Peyer's patch (tissue), 4 donors: ENCODE measurements at places on chromosomes 1 and 21. TPM values are rescaled to one million over a fixed set of nuclear protein-coding genes. Genes with fewer than 3 reads are reported as not detected.

ZNF281 gene
- total RNA-seq = 12.2 TPM

GPR161 gene
- total RNA-seq = 1.9 TPM

LCE2A gene
- total RNA-seq = not detected

NUAK2 gene
- 37.0 TPM for total RNA-seq

PCP4 gene
- total RNA-seq = not detected

TRIM46 gene
- not detected for total RNA-seq

TMEM269 gene
- not detected for total RNA-seq

FCER1G gene
- 5.1 TPM for total RNA-seq

DNA sequence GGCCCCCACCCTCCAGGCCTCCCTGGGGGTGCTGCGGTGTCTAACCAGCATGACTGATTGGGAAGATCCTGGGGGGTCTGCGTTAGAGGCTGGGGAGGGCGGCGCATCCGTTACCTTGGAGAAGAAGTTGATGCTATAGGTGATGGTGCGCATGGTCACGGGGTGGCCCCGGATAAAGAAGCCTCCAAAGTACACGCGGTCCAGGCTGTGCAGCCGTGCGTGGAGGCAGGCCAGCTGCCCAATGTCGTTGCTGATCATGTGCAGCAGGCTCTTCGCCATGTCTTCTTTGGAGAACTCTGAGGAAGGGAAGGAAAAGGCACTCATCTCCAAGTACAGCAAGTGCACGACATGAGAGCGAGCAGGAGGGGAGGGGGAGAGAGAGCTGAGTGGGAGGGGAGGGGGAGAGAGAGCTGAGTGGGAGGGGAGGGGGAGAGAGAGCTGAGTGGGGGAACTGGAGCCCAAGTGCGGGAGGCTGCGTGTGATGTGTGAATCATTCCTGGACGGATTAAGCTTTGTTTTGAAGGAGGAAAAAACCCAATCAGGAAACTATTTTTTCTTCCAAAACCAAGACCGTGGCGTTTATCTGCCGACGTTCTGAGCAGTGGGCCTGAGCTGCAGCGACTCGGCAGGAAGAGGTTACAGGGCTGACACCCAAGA lies 7.2 kb downstream of the PANK4 start:
- no peaks in the 10 kb centered on the region for H3K36me3 ChIP-seq
- no peak for DNase-seq
- no peak overlapping the region for H3K4me3 ChIP-seq
- H3K27me3 ChIP-seq = no peaks in the 10 kb centered on the region

DNA sequence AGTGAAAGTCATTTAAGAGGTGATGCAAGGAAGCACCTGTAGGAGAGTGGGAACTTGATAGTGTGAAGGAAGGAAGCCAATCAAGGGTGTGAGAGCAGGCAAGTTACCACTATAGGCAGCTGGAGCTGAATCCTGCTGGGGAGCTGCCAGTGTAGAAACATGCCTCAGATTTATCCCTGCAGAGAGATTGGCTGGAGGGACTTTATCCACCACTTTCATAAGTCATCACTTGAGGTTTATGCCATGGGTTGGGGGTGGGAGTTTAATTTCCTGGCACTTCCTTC lies 443.6 kb downstream of the PLPP3 start:
- H3K36me3 ChIP-seq = no peaks in the 10 kb centered on the region
- H3K27ac ChIP-seq = no peak overlapping the region
- DNase-seq = no peak
- H3K4me1 ChIP-seq = no peaks in the 10 kb centered on the region

DNA sequence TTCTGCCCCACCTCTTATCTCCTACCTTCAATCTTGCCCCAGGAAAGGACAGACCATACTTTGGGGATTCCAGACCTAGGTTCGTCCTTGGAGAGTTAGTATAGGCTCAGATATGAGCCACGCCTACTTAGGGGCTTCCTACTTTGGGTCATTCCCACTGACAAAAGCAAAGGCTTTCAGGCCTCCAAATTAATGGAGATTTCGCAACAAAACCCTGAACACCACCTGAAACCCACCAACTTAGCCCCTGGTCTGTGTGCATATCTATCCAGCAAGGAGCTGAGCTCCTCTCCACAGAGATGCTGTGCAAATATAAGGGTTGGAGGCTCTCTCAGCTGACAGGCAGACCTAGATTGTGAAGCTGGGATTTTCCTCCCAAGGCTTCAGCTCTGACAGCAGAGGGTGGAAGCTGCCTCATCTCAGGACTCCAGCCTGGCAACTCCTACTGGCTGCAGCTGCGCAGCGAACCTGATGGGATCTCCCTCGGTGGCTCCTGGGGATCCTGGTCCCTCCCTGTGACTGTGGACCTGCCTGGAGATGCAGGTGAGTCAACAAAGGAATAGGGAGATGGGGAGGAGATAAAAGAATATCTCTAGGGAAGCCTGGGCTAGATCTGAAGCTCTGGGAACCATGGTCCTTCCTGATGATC lies 2.1 kb downstream of the MPL start:
- H3K4me1 ChIP-seq = no peaks in the 10 kb centered on the region
- no peak overlapping the region for H3K27ac ChIP-seq
- no peaks in the 10 kb centered on the region for H3K27me3 ChIP-seq
- H3K4me3 ChIP-seq = no peak overlapping the region

DNA sequence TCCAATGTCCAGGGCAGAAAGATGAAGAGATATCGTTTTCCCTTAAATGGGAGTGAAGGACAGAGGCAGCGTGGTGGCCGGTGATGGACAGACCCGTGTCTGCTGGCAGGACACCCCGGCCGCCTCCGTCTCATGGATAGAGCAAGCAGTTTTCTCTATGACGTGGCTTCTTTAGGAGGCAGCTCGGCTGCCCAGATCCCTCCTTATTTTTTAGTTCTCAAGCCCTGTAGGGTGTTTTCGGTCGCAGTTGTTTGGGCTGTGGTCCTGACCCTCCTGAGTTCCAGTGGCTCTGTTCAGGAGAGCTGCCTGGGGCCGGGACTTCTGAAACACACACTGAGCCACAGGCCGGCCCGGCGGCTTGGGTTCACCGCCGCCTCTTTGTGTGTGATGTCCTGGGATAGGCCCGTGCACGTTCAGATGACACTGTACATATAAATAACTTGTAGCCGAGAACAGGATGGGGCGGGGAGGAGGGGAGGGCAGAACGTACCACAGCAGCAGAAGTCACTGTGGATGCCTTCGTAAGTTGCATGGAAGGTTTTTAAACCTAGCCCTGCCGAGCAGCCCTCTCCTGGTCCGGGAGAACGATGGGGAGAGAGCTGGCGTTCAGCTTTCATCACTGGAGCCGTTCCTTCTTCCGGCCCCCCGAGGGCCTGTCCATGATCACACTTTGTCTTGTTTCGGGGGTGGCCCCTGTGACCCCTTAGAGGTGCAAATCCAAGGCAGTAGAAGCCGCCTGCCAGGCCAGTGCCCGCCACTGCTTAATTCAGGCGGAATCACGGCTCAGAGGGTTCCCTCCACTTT lies 65.2 kb downstream of the SIK1 start:
- H3K4me1 ChIP-seq = peaks cover 4% of the 10 kb centered on the region
- H3K4me3 ChIP-seq = peak overlapping the region; percentile 30
- no peaks in the 10 kb centered on the region for H3K36me3 ChIP-seq
- DNase-seq = no peak

- H3K27ac ChIP-seq = no peak overlapping the region
- H3K4me1 ChIP-seq = no peaks in the 10 kb centered on the region
- no peaks in the 10 kb centered on the region for H3K36me3 ChIP-seq
- DNase-seq = no peak
- no peak overlapping the region for H3K4me3 ChIP-seq
These were observed 153.8 kb downstream of the PCBP3 start for GRCh38 chr21:45797338-45797737.

GRCh38 chr1:234214129-234214910 lies 158.9 kb upstream of the COA6 start:
- H3K27ac ChIP-seq = no peak overlapping the region
- no peak for DNase-seq
- peak overlapping the region; percentile 33 for H3K4me3 ChIP-seq
- H3K36me3 ChIP-seq = no peaks in the 10 kb centered on the region

- no peak overlapping the region for H3K27ac ChIP-seq
- peaks cover 34% of the 10 kb centered on the region for H3K4me1 ChIP-seq
- peak overlapping the region; percentile 30 for H3K4me3 ChIP-seq
- H3K36me3 ChIP-seq = no peaks in the 10 kb centered on the region
These were observed 2.3 kb downstream of the SLC2A5 start for GRCh38 chr1:9066945-9067807.

DNA sequence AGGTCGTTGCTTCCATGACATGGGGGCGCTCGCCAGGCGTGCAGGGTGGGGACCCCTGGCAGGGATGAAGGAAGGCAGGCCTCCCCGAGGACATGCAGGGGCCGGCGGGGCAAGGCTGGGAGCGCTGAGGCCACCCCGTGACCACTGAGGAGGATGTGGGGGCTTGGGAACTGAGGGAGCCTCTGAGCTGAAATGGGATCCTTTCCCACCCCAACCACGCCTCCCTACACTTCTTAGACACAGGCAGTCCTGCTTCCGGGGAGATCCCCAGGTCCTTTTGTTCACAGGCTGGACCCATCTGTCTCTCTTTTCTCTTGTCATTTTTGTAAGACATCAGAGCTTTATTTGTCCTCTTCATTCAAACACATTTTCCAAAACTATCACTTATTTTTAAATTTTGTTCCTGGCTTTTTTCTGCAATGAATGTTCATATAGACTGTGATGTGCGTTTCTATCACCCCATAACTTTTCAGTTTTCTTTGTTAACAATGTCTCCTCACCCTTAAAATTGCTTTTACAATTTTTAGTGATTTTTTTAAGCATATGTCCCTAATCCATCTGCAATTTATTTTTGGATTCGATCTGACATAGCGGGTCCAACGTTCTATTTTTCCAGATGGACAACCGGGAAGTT lies 156.7 kb upstream of the BACE2 start:
- H3K4me1 ChIP-seq = no peaks in the 10 kb centered on the region
- no peak overlapping the region for H3K4me3 ChIP-seq
- H3K27ac ChIP-seq = no peak overlapping the region
- H3K27me3 ChIP-seq = no peaks in the 10 kb centered on the region
- no peak for DNase-seq

- DNase-seq = no peak
- H3K27ac ChIP-seq = no peak overlapping the region
- H3K27me3 ChIP-seq = no peaks in the 10 kb centered on the region
- no peak overlapping the region for H3K4me3 ChIP-seq
- H3K4me1 ChIP-seq = no peaks in the 10 kb centered on the region
These were observed 72.9 kb upstream of the CTTNBP2NL start for GRCh38 chr1:112322983-112323678.

DNA sequence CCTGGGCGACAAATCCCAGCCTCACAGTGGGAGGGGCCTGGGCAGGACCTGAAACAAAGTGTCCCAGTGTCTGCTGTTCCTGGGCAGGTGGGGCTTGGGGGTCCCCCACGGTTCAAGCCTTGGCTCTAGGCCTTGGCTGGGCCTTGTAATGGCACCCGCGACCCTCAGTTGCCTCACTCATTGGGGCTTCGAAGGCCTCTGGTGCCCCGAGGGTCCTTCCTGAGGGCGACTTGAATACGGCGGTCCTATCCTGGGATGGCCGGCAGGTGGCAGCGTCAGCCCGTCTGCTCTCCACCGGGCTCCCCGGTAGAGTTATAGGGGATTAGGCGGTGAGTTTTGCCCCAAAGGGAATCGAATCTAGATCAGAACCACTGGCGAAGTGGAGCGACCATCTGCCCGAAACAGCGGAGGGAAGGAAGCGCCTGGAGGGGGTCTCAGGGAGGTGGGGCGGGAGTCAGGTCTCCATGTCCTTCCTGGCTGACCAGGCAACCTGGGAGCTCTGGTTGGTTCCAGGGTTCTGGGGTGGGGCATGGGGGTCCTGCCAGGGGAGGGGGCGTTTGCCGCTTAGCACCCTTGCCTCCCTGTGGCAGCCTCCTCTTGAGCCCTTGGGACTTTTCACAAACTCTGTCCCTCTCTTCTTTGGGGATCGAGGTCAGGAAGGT lies 2.1 kb upstream of the PEX10 start:
- peak; percentile 93 for DNase-seq
- H3K27me3 ChIP-seq = no peaks in the 10 kb centered on the region
- H3K36me3 ChIP-seq = no peaks in the 10 kb centered on the region
- H3K4me1 ChIP-seq = peaks cover 39% of the 10 kb centered on the region

- no peak overlapping the region for H3K27ac ChIP-seq
- H3K36me3 ChIP-seq = no peaks in the 10 kb centered on the region
- no peak overlapping the region for H3K4me3 ChIP-seq
- no peaks in the 10 kb centered on the region for H3K27me3 ChIP-seq
- H3K4me1 ChIP-seq = no peaks in the 10 kb centered on the region
These were observed 19.4 kb downstream of the PLEKHA6 start for GRCh38 chr1:204340081-204340889.

- H3K27ac ChIP-seq = no peak overlapping the region
- no peaks in the 10 kb centered on the region for H3K36me3 ChIP-seq
- H3K27me3 ChIP-seq = no peaks in the 10 kb centered on the region
- no peak for DNase-seq
- H3K4me1 ChIP-seq = no peaks in the 10 kb centered on the region
These were observed 198.1 kb upstream of the USP24 start for GRCh38 chr1:55413286-55413685.

DNA sequence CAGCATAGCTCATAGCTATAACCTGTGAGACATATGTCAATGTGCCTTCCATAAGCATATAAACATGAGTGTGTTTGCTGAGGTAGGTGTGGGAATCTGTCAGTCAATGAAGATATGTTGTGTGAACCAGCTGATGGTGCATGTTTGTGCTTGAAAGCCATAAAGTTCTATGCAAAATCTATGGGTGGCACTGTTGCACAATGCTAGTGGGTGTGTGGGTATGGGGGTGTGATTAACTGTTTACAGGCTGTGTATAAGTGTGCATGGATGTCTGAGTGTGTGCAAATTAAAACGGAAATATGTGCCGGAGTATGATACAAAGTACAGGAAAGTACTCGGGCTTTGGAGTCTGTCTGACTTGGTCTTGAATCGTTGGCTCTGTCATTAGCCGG lies 1.0 kb upstream of the ATP2B4 start:
- H3K4me1 ChIP-seq = peaks cover 20% of the 10 kb centered on the region
- peak; percentile 62 for DNase-seq
- no peaks in the 10 kb centered on the region for H3K27me3 ChIP-seq
- H3K4me3 ChIP-seq = peak overlapping the region; percentile 67
